Pancreas (tissue), 10 donors: ENCODE measurements at places on chromosomes 13 and 19. TPM values are rescaled to one million over a fixed set of nuclear protein-coding genes. Genes with fewer than 3 reads are reported as not detected.

The ZNF665 gene
- total RNA-seq: 4.0 TPM

GRCh38 chr13:34143637-34144036, 325.7 kb downstream of the RFC3 start:
- DNase-seq: no peak

DNA sequence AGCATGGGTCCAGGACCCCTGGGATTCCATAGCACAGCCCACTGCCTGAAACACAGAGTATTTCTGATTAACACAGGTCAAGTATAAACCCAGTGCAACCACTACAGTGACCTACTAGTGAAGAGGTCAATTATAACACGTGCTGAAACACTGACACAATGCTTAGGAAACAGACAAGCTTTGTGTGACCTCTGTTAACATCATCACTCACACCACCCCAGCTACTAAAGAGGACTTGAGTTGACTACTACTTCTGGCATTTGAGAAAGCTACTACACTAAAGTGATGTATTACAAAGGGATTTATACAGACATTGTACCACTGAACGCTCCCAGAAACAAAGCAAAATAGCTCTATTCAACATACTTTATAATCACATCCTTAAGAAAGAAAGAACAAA, 1935.9 kb upstream of the PCDH20 start:
- DNase-seq: no peak

- no peak for DNase-seq
Measured at GRCh38 chr19:45780146-45780447, 2.2 kb downstream of the DMPK start.
